Stimulated activated CD4-positive, alpha-beta T cell treated with anti-CD3 and anti-CD28 coated beads, Interleukin-12 subunit alpha, Interleukin-12 subunit beta, amount 100 ng/mL, for 48 hours (primary cell): ENCODE measurements at places on chromosomes 1 and 21.
A peak's percentile ranks its signal among the peaks of the same experiment; 100 is the strongest.

GRCh38 chr1:32071758-32072621, 749 bp upstream of the TMEM39B start:
- peak; percentile 22 for DNase-seq

DNA sequence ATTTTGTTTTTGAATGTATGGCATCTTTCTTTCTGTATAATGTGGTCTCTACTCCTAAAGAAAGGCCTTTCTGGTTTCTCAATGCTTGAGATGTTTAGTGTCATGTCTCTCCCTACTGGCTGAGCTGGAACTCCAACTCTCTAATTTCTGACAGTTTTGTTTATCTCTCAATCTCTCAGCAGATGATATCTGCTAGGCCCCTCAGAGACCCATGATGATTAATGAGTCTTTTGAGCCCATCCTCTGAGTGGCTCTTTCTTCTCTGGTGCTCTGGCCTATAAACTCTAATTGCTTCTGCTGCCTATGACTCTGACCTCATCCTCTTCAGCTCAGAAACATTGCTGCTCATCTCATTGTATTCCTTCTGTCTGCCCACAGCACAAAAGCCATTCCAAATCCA, 46.6 kb downstream of the CRB1 start:
- no peak for DNase-seq

DNA sequence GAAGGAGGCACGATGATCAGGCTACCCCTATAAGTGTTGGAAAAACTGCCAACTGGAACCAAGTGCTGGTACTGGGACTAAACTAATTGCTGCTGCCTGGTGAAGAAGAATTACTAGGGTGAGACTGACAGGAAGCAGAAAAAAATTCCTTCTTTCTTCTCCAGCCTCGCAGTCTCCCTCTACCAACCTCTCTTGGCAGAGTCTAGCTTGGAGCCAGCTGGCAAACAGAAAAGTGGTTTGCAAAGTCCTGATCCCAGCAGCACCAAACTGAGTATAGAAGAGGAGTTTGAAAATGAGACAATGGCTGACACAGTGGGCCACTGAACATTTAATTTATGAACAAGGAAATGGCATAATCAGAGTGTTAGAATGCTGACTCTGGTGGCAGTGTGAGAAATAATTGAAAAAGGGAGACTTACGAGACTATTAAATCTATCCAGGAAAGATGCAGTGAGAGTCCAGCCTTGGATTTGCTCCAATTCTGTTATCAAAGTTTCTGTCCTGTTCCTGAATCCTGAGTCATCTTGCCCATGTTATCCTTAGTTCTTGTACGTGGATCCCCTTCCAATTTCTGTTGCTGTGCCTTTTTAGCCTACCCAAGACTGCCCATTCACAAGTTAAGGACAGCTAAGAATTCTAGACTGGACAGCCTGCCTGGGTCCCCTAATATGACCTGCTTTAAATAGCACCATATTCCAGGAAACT, 23.7 kb upstream of the DISP1 start:
- DNase-seq = no peak

DNA sequence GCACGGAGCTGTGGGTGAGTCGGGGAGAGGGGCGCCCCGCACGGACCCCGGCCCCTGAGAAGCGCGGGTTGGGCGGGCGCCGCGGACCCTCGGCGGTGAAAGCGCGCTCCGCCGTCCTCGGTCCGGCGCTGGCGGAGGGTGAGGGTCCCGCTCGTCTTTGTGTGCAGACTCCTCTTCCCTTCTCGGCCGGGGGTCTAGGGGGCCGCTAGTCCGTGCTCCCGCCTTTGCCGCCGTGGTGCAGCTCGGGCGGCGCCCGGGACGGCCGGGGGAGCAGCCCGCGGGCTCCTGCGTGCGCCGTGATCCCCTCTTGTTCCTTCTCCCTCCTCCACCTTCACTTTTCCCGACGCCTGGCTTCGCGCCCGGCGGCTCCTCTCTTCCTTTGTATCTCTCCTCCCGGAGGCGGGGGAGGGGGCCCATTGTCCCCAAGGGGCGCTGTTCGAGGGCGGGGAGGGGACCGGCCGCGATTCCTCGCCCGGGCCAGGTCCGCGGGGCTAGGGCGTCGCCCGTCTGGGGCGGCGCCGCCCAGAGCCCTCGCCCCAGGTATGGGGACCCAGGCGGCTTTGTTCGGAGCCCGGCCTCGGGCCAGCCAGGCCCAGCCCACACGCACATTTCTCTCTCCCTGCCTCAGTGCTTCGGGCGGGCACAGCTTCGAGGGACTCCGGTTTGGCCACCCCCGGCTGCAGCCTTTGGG, 519 bp downstream of the FNBP1L start:
- no peak for DNase-seq

- no peak for DNase-seq
Observed at GRCh38 chr1:38025233-38025632, 12.7 kb downstream of the UTP11 start.

GRCh38 chr1:192973202-192973601, 86.0 kb downstream of the UCHL5 start:
- no peak for DNase-seq

- DNase-seq = no peak
Observed at GRCh38 chr1:4664095-4664494, 9.7 kb downstream of the AJAP1 start.

- no peak for DNase-seq
Observed at GRCh38 chr1:30446508-30446907, 276.9 kb downstream of the MATN1 start.

DNA sequence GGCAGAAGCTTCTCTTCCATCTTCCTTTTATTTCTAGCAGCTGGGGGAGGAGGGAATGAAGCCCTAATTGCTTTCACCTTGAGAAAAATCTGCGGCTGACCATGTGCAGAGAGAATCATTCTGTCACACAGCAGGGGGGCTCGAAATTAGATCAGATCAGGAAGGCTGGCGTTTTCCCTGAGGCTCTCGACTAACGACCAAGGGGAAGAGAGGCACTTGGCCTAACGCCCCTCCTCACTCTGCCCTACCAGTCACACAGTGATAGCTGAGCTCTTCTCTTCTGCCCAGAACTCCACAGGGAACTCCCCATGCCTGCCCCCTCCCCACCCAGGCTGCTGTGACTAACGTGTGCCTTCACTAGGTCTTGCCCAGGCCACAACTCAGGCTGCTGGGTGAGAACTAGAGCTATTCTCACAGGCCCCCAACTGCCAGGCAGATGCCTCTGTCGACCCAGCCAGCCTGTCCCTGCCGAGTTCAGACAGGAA, 26.5 kb upstream of the KHDRBS1 start:
- DNase-seq = no peak

DNA sequence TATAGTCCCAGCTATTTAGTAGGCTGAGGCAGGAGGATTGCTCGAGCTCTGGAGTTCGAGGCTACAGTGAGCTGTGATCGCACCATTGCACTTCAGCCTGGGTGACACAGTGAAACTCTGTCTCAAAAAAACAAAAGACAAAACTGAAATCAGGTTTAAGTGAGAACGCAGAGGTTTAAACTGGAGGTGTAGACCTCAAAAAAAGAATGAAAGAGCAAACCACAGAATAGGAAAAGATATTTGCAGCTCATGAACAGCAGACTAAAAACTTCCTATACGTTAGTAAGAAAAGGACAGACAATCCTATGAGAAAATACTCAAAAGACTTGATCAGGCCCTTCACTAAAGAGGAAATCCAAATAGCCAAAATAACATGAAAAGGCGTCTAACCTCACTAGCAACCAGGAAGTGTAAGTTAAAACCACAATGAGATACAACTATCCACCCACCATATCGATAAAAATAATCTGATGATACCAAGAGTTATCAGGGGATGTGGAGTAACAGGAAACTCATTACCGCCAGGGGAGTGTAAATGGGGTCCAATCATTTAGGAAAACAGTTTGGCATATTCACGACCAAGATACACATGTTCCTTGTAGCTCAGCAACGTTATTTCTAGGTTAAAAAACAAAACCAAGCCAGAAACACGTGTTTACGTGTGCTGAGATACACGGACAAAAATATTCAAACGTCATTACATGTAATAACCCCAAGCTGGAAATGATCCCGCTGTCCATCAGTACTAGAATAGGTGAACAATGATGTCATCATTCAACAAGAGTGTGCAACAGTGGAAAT, 9.8 kb downstream of the TNFRSF9 start:
- peak; percentile 11 for DNase-seq
